ENCODE measurements at places on chromosomes 4 and X. TPM values are rescaled to one million over a fixed set of nuclear protein-coding genes. Genes with fewer than 3 reads are reported as not detected.

GRCh38 chr4:109447278-109447677 is 13.7 kb downstream of the SEC24B start:
- peaks cover 25% of the 10 kb centered on the region for H3K36me3 ChIP-seq
- no peaks in the 10 kb centered on the region for H3K27me3 ChIP-seq
- peaks cover 9% of the 10 kb centered on the region for H3K4me1 ChIP-seq
- DNase-seq = no peak
- H3K27ac ChIP-seq = no peak overlapping the region
- no peak overlapping the region for H3K4me3 ChIP-seq

- H3K4me1 ChIP-seq = peaks cover 24% of the 10 kb centered on the region
- no peaks in the 10 kb centered on the region for H3K36me3 ChIP-seq
- peaks cover 26% of the 10 kb centered on the region for H3K27me3 ChIP-seq
- no peak overlapping the region for H3K4me3 ChIP-seq
Observed at GRCh38 chrX:132967049-132967448, 8.6 kb upstream of the HS6ST2 start.

- no peaks in the 10 kb centered on the region for H3K27me3 ChIP-seq
- DNase-seq = no peak
- H3K27ac ChIP-seq = no peak overlapping the region
- H3K4me1 ChIP-seq = no peaks in the 10 kb centered on the region
Observed at GRCh38 chrX:94560930-94561329, 886.9 kb downstream of the FAM133A start.

DNA sequence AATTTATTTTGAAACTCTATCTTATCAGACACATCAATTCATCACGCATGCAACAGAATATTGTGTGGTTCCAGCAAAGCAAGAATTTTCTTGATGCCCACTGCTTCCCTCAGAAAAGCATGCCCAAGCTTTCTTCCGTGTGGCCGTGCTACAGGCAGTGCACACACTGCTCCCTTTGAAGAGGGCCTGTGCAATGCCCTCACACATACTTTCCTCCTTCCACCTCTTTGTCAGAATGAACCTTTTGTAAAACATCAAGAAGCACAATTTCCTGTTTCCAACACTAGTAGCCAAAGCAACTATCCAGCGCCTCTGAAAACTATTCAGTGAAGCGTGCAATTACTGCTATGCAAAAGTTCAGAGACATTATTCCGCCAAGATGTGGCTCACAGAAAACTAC is 201.7 kb downstream of the NLGN4X start:
- H3K36me3 ChIP-seq = peaks cover 5% of the 10 kb centered on the region
- no peaks in the 10 kb centered on the region for H3K27me3 ChIP-seq
- no peak overlapping the region for H3K4me3 ChIP-seq

DNA sequence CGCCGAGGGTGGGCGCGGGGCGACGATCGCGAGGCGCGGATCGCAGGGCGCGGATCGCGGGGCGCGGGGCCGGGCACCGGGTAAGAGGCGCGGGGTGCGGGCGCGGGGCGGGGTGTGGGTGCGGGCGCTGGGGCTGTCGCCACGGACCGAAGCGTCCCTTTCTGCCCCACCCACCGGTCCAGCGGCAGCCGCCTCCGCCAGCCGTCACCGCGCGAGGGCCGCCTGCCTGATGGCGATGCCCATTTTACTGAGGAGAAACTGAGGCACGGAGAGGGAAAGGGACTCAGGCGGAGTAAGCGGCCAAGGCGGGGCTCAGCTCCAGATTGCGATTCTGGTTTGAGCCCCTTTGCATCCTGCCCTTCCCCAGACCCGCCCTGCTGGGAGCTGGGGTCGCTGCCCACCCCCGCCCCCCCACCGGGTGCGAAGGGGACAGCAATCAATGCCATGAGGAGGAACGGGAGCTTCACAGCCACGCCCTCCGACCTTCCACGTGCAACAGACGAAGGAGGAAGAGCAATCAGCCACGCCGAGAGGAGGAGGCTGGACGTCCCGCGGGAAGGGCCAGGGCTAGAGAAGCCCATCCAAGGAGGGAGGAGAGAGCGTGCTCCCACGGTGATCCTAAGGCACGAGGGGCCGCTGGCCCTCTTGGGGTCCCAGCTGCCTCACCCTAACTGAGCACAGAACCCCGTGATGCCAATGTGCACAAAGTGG is 10.9 kb upstream of the MAN2B2 start:
- H3K27me3 ChIP-seq = peaks cover 84% of the 10 kb centered on the region
- H3K4me1 ChIP-seq = no peaks in the 10 kb centered on the region
- no peak overlapping the region for H3K27ac ChIP-seq
- no peak overlapping the region for H3K4me3 ChIP-seq

DNA sequence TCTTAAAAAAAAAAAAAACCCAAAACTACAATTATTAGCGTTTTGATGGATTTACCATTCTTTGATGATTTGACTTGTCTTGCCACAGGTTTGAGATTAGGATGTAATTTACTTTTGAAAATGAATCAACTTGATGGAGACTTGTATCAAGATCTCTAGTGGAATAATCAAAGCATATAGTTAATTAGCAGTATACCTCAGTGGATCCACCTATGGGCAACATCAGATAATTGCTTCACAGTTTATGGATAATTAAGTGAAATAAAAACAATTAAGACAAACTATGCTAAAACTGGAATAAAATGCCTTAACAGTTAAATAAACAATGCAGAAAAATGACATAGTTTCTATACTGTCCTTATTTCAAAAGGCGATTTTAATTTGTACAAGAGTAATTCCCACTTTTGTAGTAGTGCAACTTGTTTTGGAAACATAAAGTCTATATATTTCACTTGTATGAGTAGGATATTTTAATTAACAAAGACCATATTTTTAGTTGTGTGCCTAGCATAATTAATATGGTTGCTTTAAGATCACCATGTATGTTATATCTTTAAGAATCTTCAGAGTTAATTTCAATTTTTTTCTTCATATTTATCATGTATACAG is 4.2 kb downstream of the CPEB2 start:
- H3K27ac ChIP-seq = no peak overlapping the region
- H3K27me3 ChIP-seq = peaks cover 16% of the 10 kb centered on the region
- peaks cover 9% of the 10 kb centered on the region for H3K4me1 ChIP-seq
- H3K36me3 ChIP-seq = no peaks in the 10 kb centered on the region
- H3K4me3 ChIP-seq = no peak overlapping the region
- no peak for DNase-seq

DNA sequence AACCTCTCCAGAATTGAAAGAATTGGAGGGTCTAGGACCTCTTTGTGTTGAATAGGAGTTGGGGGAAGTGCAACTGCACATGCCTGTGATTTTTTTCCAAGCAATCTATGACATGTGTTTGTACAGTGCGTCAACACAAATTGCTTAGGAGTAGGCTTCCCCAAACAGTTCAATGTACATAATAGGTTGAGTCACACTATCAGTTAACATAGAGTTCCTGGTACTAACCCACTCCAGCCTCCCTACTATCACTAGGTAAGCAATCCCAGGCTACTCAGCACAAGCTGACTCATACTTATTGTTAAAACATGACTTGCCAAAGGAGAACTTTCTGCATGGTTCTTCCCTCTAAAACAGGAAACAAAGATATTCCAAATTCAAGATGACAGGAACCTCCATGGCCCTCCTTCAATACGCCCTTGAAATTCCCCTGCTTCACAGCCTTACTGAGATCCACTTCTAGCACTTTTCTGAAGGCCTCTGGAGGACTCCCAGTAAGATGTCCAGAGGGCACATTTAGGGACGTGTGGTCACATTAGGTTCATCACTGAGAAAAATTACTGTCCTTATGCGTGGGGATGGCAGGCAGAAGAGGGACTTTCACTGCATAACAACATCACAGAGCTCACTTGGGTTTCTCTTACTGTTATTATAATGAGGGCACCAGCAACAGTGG is 8.4 kb upstream of the VSIG1 start:
- no peak for DNase-seq
- H3K4me3 ChIP-seq = no peak overlapping the region
- peaks cover 46% of the 10 kb centered on the region for H3K4me1 ChIP-seq

DNA sequence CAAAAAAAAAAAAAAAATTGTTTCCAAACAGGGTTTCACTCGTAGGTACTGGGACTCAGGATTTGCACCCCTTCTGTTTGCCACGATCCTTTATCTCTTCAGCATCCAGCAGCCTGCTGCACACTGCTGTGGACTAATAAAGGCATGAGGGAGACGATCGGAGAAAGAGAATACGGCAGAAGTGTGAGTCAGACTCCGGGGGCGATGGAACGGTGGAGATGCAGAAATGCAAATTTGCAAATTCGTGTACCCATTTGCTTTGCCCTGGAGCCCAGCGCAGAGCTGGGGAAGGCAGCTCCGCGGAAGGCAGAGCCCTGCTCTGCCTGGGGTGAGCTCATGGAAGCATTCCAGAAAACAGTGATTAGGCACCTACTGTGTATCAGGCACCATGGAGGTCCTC is 270.3 kb downstream of the ASMT start:
- peaks cover 5% of the 10 kb centered on the region for H3K27me3 ChIP-seq
- no peak overlapping the region for H3K4me3 ChIP-seq
- no peak overlapping the region for H3K27ac ChIP-seq
- DNase-seq = no peak
- no peaks in the 10 kb centered on the region for H3K36me3 ChIP-seq

The LIN54 gene
- total RNA-seq = 19.6 TPM

GRCh38 chr4:120963449-120963848 is 40.9 kb upstream of the PRDM5 start:
- H3K4me3 ChIP-seq = no peak overlapping the region
- H3K4me1 ChIP-seq = no peaks in the 10 kb centered on the region
- DNase-seq = no peak
- H3K27ac ChIP-seq = no peak overlapping the region

The PWWP3B gene
- total RNA-seq = 1.4 TPM

GRCh38 chr4:152150214-152150613 is 385.7 kb downstream of the FBXW7 start:
- no peak overlapping the region for H3K4me3 ChIP-seq
- no peaks in the 10 kb centered on the region for H3K36me3 ChIP-seq
- no peak for DNase-seq
- peaks cover 3% of the 10 kb centered on the region for H3K27me3 ChIP-seq
- H3K4me1 ChIP-seq = no peaks in the 10 kb centered on the region

DNA sequence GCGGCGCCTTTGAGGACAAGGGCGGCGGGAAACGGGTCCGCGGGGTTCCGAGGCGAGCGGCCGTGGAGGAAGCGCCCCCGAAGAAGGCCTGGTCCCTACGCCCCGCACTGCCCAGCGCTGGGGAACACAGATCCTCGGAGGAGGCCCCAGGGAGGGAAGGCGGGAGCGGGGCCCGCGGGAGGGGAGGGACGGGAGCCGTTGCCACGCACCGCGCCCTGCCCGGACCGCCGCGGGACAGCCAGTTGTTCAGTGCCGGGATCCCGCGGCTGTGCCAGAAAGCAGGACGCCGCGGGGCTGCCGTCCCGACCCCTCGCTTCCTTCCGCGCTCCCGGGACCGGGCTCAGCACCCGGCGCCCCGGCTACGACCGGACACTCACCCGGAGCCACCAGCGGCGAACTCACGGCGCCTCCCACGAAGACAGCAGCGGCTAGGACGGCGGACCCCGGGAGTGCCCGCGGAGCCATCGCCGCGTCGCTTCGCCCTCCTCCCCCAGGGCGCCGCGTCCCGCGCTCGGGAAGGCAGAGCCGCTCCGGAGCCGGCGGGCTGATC is 278 bp downstream of the RELL1 start:
- H3K4me3 ChIP-seq = peak overlapping the region; percentile 81
- H3K27ac ChIP-seq = peak overlapping the region; percentile 91
- peaks cover 25% of the 10 kb centered on the region for H3K4me1 ChIP-seq
- DNase-seq = no peak

The NUDT10 gene
- total RNA-seq = 3.4 TPM

GRCh38 chr4:73187325-73187724 is 71.3 kb downstream of the ANKRD17 start:
- peaks cover 14% of the 10 kb centered on the region for H3K36me3 ChIP-seq
- no peaks in the 10 kb centered on the region for H3K27me3 ChIP-seq
- DNase-seq = no peak

The RPA4 gene
- 1.6 TPM for total RNA-seq

- no peak overlapping the region for H3K27ac ChIP-seq
- H3K36me3 ChIP-seq = no peaks in the 10 kb centered on the region
- DNase-seq = no peak
- H3K27me3 ChIP-seq = no peaks in the 10 kb centered on the region
Observed at GRCh38 chrX:35617836-35618235, 180.3 kb upstream of the MAGEB16 start.

Data from progenitor cell of endocrine pancreas (in vitro differentiated cells).